ENCODE measurements at places on chromosomes 1 and 21.

- DNase-seq = no peak
These were observed 63.7 kb upstream of the LGALS8 start for GRCh38 chr1:236460103-236460502.

DNA sequence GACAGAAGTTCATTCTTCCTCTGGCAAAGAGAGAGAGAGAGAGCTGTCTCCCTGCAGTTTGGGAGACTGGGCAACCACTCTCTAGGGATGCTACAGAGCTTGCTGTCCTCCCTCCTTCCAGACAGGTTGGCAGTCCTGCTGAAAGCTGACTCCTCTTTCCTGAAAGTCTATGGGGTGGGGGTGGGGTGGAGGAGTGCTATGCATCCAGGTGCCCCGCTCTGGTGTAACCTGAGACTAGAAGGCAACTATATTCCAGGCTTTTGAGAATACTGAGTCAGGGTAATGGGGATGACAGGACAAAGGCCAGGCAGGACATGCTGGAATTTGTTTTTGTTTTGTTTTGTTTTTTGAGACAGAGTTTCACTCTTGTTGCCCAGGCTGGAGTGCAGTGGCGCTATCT lies 55.4 kb downstream of the OPTC start:
- DNase-seq = no peak

DNA sequence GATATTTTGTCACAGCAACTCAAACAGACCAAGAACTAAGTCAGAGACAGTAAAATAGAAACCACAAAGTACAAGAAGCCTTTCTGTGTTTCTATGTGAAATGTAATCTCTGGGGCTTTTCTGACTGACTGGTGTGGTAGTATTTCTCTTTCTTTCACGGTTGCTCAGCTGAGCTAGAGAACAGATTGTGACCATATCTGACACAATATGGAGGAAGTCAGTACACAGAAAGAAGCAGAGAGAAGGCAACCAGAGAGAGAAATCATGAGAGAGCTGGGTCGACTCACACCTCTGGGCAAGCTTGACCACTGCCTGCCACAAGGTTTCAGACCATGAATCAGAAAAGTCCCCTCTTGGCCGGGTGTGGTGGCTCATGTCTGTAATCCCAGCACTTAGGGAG lies 208.9 kb upstream of the GREM2 start:
- DNase-seq = no peak

DNA sequence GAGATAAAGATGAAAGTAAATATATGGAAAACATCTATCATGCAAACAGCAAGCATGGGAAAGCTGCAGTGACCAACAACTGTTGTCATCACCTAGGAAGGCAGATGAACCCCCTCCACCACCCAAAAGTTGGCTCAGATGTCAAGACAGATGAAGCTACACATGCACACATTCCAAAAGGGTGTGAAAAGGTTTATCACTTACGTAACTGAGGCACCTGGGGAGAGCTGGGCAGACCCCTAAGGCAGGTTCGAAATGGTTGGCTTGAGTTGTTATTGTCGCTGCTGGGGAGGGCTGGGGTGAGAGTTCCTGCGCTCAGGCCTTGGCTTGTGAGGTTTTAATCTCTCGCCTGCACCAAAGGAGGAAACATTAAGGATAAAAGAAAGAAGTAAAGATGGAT lies 355.1 kb upstream of the CHRM3 start:
- DNase-seq = no peak

DNA sequence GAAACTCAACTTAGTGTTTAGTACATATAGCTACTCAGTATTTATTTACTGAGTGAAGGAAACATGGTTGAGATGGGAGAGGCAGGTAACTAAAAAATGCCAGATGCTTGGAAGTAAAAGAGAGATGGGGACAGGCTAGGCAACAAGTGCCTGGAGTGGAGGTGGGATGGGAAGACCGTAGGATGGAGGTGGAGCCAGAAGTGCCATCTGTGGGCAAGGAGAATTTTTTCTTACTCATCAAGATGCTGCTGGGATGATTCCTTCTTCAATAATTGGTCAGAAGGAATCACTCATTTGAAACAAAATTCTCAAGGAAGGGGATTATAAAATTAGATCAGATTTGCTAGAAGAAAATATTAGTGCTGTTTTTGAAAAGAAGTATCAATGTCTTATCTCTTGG lies 72.9 kb downstream of the IFI44 start:
- DNase-seq = no peak

Data from CD4-positive, alpha-beta memory T cell (primary cell).